Activated CD8-positive, alpha-beta memory T cell treated with anti-CD3 and anti-CD28 coated beads for 36 hours (primary cell): ENCODE measurements at places on chromosomes 13 and 19. TPM values are rescaled to one million over a fixed set of nuclear protein-coding genes. Genes with fewer than 3 reads are reported as not detected.

Gene DIRAS1
- total RNA-seq, result not detected

Gene ERICH6B
- total RNA-seq, result not detected

Gene PLPPR3
- not detected for total RNA-seq

Gene LILRB3
- not detected for total RNA-seq

Gene ATP1A3
- total RNA-seq, result 2.9 TPM

Gene PSG7
- total RNA-seq, result not detected

Gene FSTL3
- total RNA-seq, result 8.6 TPM

Gene EXOC3L2
- not detected for total RNA-seq

Gene NKG7
- 848 TPM for total RNA-seq

Gene TIMM50
- total RNA-seq, result 144 TPM

Gene NTF4
- not detected for total RNA-seq

Gene SYDE1
- 0.72 TPM for total RNA-seq

Gene SELENOV
- not detected for total RNA-seq

Gene SCEL
- total RNA-seq, result not detected

Gene KCNK6
- total RNA-seq, result 9.2 TPM

Gene URAD
- total RNA-seq, result not detected

Gene LCP1
- 846 TPM for total RNA-seq

Gene GZMM
- total RNA-seq, result 46.8 TPM

Gene CEACAM4
- not detected for total RNA-seq

Gene CASP14
- not detected for total RNA-seq

Gene NKPD1
- total RNA-seq, result 0.06 TPM

Gene FLT3
- not detected for total RNA-seq
